ENCODE measurements at places on chromosomes 2 and 18.

DNA sequence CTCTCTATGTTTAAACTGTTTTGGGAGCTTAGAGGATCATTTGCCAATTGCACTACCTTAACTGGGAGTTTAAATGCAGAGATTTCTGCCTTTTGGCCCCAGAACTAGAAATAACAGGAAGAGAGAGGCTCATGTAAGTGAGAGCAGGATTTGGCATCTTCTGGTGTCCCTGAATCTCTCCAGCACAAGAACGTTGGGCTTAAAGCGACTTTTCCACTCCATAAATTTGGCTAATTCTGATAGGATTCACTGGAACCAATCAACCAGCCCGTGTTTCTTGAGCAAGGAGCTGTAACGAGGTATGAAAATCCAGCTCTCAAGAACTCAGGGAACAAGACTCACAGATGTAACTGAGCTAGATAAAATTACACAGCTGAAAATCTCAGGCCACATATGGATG, 181.0 kb downstream of the C1D start:
- DNase-seq, result no peak
- no peak overlapping the region for H3K27ac ChIP-seq
- H3K36me3 ChIP-seq, result no peaks in the 10 kb centered on the region
- peaks cover 2% of the 10 kb centered on the region for H3K27me3 ChIP-seq
- H3K4me1 ChIP-seq, result peaks cover 50% of the 10 kb centered on the region

DNA sequence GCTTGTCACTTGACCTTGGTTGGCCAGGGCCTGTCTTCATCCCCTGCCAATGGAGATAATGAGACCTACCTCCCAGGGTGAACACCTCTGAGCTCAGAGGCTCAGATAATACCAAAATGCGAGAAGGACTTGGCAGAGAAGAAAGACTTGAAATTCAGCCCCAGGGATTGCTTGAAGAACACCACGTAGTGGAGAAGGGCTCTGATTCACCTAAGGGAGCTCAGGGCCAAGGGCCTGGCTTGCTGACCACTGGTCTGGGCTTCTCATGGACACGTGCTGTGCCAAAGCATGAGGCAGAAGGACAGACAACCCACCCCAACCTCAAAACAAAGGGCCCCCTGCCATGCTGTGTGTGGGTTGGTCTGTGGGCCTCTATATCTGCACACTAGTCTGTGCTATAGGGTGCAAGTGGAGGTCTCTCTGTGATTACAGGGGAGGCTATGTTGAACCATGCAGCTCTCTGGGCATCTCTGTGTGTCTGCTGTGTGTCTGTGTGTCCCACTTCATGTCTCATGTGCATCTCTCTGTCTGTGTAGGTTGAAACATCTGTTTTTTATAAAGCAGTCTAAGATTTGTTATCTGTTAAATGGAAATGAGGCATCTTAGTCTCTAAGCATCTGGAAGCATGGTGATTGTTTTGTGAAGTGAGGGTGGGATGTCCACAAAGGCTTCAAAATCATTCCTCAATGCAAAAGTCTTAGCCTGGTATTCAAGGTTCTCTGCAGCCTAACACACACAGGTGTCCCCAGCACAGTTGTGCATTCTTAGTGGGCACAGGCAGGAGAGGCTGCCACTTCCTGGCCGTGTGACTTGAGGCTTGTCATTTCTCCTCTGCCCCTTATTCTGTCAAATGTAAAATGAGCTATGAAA, 61.0 kb upstream of the EPAS1 start:
- H3K36me3 ChIP-seq, result no peaks in the 10 kb centered on the region
- H3K27me3 ChIP-seq, result peaks cover 13% of the 10 kb centered on the region
- no peak overlapping the region for H3K27ac ChIP-seq
- no peak overlapping the region for H3K4me3 ChIP-seq

DNA sequence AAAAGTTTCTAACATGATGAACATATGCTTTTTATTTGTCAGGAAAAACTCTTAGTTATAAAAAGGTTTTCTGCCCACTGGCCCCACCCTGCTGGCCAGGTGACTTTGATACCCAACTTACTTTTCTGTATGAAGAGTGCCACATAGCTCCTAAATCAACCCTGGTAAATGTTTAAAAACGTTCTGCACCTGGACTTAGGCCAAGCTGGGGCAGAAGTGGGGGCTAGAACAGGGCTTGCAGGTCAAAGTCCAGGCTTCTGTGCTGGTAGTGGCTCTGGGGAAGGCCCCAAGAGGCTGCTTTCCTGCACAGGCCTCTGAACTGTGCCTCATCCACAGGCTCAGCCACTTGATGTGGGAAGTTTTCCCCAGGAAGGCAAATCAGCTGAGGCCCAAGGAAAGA, 171.7 kb downstream of the ANKRD30B start:
- H3K4me3 ChIP-seq, result no peak overlapping the region
- H3K36me3 ChIP-seq, result peaks cover 6% of the 10 kb centered on the region
- H3K27me3 ChIP-seq, result peaks cover 3% of the 10 kb centered on the region
- DNase-seq, result no peak

GRCh38 chr18:79588636-79589481, 90.7 kb upstream of the CTDP1 start:
- no peak overlapping the region for H3K27ac ChIP-seq
- H3K27me3 ChIP-seq, result peaks cover 21% of the 10 kb centered on the region
- no peaks in the 10 kb centered on the region for H3K4me1 ChIP-seq
- peaks cover 4% of the 10 kb centered on the region for H3K36me3 ChIP-seq

GRCh38 chr2:36461039-36461681, 105.6 kb downstream of the CRIM1 start:
- H3K36me3 ChIP-seq, result peaks cover 10% of the 10 kb centered on the region
- H3K4me1 ChIP-seq, result peaks cover 3% of the 10 kb centered on the region
- H3K27me3 ChIP-seq, result peaks cover 32% of the 10 kb centered on the region
- H3K4me3 ChIP-seq, result no peak overlapping the region

DNA sequence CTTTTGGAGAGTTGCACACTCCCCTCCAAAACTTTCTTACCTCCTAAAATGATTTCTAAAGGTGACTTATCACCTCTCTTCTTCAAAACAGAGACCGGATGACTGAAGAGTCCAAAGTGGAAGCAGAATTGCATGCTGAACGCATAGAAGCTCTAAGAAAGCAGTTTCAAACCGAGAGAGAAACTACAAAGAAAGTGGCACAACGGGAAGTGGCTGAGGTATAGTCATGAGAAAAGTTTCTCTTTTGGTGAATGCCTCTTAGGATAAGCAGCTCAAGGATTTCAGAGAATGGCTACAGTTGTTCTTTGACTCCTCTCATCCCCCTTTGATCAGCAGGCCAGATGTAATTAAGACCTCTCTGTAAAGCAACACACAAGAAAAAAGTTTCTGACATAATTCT, 73.6 kb downstream of the GTF3C3 start:
- no peak overlapping the region for H3K4me3 ChIP-seq
- no peak overlapping the region for H3K27ac ChIP-seq
- no peaks in the 10 kb centered on the region for H3K27me3 ChIP-seq
- H3K36me3 ChIP-seq, result peaks cover 19% of the 10 kb centered on the region
- H3K4me1 ChIP-seq, result peaks cover 12% of the 10 kb centered on the region

DNA sequence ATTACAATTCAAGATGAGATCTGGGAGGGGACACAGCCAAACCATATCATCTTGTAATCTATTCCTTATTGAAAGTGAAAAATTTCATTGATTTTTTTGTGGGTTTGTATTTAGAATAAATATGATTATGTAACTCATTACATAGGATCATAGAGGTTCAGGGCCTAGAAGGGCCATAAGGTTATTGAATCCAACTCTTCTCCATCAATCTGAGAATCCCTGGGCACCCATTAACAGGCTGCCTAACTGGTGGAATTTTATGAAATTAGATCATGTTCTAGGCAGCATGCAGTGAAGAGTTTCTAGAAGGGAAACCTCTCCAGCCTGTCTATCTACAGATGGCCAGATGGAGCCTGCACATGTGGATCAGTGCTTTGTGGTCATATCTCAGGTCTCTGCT, 6.3 kb upstream of the APOB start:
- H3K27me3 ChIP-seq, result no peaks in the 10 kb centered on the region
- no peak overlapping the region for H3K27ac ChIP-seq
- no peak for DNase-seq

GRCh38 chr18:54215069-54215468, 9.4 kb downstream of the MBD2 start:
- peaks cover 12% of the 10 kb centered on the region for H3K36me3 ChIP-seq
- H3K4me1 ChIP-seq, result peaks cover 48% of the 10 kb centered on the region
- H3K4me3 ChIP-seq, result no peak overlapping the region

DNA sequence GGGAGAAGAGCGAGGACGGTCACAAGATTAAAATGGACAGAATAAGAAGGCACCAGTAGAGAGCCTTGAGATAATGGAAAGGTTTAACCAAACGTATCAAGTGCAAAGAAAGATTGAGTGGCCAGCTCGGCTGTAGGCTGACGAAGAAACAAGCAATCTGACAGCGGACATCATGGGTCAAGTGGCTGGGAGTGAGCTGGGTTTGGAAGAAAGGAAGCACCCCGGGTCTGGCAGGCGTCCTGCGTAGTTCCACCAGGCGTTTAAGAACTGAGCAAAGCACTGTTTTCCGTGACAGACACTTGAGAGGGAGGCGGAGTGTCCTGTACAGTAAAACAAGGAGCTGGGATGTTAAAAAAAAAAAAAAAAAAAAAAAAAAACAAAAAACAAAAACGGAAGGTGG, 27.1 kb downstream of the DAPL1 start:
- DNase-seq, result no peak
- peaks cover 36% of the 10 kb centered on the region for H3K27me3 ChIP-seq
- H3K4me3 ChIP-seq, result no peak overlapping the region
- no peak overlapping the region for H3K27ac ChIP-seq
- H3K36me3 ChIP-seq, result no peaks in the 10 kb centered on the region
- H3K4me1 ChIP-seq, result peaks cover 8% of the 10 kb centered on the region

DNA sequence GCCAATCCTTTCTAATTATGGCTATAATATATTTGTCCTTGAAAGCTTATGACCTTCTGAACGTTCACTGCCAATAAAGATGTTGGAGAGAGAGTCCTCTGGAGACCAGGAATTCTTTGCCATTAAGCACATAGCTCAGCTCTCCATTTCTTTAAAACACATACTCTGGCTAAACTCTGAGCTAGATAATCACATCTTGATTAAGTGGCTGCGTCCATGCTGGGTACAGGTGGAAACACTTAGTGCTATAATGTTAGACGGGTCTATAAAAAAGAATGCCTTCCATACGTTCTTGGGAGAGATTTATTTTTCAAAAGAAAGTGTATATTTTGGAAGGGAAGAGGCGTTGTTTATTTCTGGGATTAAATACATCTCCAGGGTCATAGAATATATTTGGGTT, 314.5 kb downstream of the LPIN1 start:
- no peak overlapping the region for H3K4me3 ChIP-seq
- no peak overlapping the region for H3K27ac ChIP-seq
- H3K27me3 ChIP-seq, result peaks cover 3% of the 10 kb centered on the region
- peaks cover 35% of the 10 kb centered on the region for H3K4me1 ChIP-seq

GRCh38 chr2:76193089-76193488, 482.4 kb upstream of the GCFC2 start:
- DNase-seq, result no peak
- H3K27ac ChIP-seq, result no peak overlapping the region
- H3K27me3 ChIP-seq, result peaks cover 1% of the 10 kb centered on the region
- no peaks in the 10 kb centered on the region for H3K4me1 ChIP-seq
- H3K4me3 ChIP-seq, result no peak overlapping the region
- no peaks in the 10 kb centered on the region for H3K36me3 ChIP-seq

GRCh38 chr2:109284826-109285225, 155.8 kb downstream of the SH3RF3 start:
- no peak overlapping the region for H3K4me3 ChIP-seq
- no peak for DNase-seq
- H3K27me3 ChIP-seq, result peaks cover 18% of the 10 kb centered on the region
- H3K36me3 ChIP-seq, result no peaks in the 10 kb centered on the region
- H3K4me1 ChIP-seq, result peaks cover 11% of the 10 kb centered on the region

DNA sequence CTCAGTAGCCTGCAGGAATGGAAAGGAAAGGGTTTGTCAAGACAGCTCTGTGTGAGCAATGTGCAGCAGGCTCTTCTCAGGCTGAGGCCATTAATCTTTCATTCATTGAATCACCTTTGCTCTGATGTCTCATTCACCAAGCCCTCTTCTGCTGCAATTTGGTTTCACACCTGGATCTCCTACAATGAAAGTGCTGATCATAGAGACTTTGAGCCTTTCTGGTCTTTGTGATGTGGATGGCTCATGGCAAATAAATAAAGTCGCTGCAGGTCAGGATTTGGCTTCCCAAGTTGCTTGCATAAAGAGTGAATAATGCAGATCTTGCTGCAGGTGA, 95.8 kb upstream of the SPRED2 start:
- DNase-seq, result no peak
- H3K27me3 ChIP-seq, result no peaks in the 10 kb centered on the region
- H3K27ac ChIP-seq, result no peak overlapping the region
- H3K4me1 ChIP-seq, result peaks cover 18% of the 10 kb centered on the region

- no peaks in the 10 kb centered on the region for H3K36me3 ChIP-seq
- no peak overlapping the region for H3K4me3 ChIP-seq
- no peak overlapping the region for H3K27ac ChIP-seq
These were observed 17.3 kb upstream of the FZD5 start for GRCh38 chr2:207787017-207787416.

DNA sequence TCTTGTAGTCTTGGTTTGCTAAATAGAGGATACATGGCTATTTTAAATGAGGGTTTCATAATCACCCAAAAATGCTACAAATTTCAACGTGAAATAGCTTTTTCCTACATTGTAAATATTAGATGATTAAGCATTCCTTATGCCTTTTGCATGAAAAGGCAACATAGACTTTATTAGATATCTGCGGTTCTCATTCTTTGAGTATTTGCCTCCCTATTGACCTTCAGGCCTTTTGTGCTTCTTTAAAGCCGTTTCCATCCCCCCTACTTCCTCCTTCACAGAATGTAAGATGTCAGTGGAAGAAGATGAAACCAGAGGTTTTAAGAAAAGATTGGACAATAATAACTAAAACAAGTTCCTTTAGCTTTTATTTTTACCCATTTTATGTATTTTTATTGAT, 144.1 kb downstream of the UBE2E3 start:
- no peak overlapping the region for H3K4me3 ChIP-seq
- H3K36me3 ChIP-seq, result no peaks in the 10 kb centered on the region
- peak overlapping the region; percentile 43 for H3K27ac ChIP-seq
- no peaks in the 10 kb centered on the region for H3K27me3 ChIP-seq

- H3K27ac ChIP-seq, result no peak overlapping the region
- H3K4me1 ChIP-seq, result peaks cover 23% of the 10 kb centered on the region
- H3K27me3 ChIP-seq, result 0 out of 2 replicates have a peak, but pooled peaks cover 1% of the 10 kb centered on the region
- no peaks in the 10 kb centered on the region for H3K36me3 ChIP-seq
- DNase-seq, result peak; percentile 49
- H3K4me3 ChIP-seq, result no peak overlapping the region
These were observed 53.9 kb downstream of the PRKRA start for GRCh38 chr2:178397002-178397605.

DNA sequence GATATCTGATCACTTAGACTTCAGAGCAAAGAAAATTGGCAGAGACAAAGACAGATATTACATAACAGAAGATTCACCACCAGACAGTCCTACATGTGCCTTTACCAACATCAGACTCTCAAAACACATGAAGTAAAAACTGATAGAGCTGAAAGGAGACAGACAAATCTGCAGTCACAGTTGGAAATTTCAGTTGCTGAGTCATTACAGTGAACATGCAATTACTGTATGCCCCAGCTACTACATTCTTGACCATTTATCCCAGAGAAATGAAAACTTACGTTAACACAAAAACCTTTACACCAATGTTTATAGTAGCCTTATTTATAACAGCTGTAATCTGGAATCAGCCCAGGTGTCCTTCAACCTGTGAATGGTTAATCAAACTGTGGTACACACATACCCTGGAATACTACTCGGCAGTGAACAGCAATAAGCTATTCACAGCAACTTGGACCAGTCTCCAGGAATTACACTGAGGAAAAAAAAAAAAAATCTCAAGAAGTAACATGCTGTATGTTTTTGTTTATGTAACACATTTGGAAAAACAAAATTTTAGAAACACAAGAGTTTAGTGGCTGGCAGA, 7.5 kb upstream of the SCLY start:
- DNase-seq, result peak; percentile 28
- H3K27me3 ChIP-seq, result no peaks in the 10 kb centered on the region
- peaks cover 12% of the 10 kb centered on the region for H3K4me1 ChIP-seq
- no peaks in the 10 kb centered on the region for H3K36me3 ChIP-seq
- H3K4me3 ChIP-seq, result no peak overlapping the region

Measured in HFFc6 (cell line).